ENCODE measurements at places on chromosomes 16 and 17.

GRCh38 chr17:43719578-43719977 is 39.0 kb downstream of the SOST start:
- no peak for DNase-seq

DNA sequence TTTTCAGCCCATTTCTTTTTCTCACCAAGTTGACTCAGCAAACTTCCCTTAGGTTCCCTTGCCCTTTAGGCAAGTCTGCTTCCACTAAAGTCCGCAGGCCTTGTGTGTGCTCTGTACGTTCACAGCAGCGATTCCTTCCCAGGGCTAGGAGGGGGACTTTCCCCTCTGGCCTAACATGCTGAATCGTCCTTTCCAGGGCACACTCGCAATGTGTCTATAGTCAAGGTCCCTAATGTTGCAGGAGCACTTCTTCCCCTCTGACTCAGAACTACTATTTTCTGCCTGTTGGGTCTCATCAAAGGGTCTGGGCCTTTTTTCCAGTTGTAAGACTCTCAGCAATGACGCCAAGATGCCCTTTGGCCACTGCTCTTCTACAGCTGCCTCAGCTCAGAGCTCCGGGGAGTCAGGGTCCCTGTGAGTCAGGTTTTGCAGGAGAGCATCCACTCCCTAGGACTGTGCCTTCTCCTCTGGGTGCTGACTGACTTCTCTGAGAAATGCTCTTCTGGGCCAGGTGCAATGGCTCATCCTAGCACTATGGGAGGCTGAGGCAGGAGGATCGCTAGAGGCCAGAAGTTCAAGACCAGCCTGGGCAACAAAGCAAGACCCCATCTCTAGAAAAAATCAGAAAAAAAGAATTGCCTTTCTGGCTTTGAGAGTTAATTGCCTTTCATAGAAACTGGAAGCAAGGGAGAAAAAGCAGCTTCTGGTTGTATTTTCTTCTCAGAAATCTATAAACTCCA is 64.4 kb upstream of the TBX2 start:
- DNase-seq, result no peak

DNA sequence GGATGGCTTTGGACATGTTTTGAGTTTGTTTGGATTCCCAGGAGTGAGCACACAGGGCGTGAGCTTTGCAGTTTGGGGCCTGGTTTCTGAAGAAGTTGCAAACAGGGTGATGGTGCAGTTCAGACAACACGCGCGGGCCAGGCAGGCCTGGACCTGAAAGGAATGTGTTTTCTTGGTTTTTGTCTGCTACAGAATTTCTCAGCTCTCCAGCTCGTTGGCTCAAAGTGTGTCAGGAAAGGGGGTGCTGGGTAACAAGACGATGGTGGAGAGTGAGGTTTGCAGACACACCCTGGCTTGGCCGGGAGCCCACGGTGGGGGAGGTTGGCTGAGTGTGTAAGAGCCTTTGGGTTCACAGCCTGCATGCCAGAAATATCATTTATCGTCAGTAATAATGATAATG is 82.3 kb downstream of the CMIP start:
- DNase-seq, result no peak

- peak; percentile 99 for DNase-seq
Measured at GRCh38 chr16:70694088-70694867, 8.4 kb upstream of the MTSS2 start.

DNA sequence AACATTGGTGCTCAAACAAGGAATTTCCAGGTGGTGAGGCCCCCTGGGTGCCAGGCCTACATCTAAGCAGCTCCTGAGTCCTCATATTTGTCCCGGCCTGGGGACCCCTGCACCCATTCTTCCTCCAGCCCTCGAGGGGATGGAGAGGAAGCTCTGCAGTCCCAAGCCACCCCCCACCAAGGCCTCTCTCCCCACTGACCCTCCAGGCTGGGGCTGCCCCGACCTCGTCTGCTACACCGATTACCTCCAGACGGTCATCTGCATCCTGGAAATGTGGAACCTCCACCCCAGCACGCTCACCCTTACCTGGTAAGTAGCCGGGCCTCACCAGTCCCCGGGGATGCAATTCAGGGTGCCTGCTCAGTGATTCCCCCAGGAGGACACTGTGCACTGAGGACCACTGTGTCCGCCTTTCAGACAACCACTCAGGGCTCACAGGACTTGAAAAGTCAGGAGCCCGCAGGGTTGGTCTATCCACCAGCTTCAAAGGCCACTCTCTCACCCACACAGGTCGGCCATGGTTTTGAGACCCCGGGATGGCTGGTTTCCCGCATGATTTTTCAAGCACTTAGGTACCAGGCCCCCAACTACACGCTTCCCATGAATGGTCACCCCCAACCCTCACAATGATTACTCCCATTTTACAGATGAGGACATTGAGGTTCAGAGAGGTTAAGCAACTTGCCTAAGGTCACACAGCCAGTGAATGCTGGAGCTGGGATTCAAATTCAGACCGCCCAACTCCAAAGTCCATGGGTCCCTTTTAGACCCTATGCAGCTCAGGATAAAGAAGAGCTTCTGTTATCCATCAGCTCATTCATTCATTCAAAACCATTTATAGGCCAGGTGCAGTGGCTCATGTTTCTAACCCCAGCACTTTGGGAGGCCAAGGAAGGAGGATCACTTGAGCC is 32.4 kb downstream of the IL21R start:
- DNase-seq, result no peak

GRCh38 chr17:2982854-2983253 is 80.6 kb downstream of the OR1D5 start:
- DNase-seq, result peak; percentile 74

GRCh38 chr17:2312736-2313135 is 9.0 kb downstream of the SRR start:
- DNase-seq, result no peak

- DNase-seq, result peak; percentile 79
Measured at GRCh38 chr17:75130632-75131277, 787 bp downstream of the NT5C start.

- DNase-seq, result no peak
Measured at GRCh38 chr17:82295472-82295814, 21.9 kb upstream of the CSNK1D start.

- DNase-seq, result no peak
Measured at GRCh38 chr16:69486724-69487123, 62.3 kb downstream of the CYB5B start.

DNA sequence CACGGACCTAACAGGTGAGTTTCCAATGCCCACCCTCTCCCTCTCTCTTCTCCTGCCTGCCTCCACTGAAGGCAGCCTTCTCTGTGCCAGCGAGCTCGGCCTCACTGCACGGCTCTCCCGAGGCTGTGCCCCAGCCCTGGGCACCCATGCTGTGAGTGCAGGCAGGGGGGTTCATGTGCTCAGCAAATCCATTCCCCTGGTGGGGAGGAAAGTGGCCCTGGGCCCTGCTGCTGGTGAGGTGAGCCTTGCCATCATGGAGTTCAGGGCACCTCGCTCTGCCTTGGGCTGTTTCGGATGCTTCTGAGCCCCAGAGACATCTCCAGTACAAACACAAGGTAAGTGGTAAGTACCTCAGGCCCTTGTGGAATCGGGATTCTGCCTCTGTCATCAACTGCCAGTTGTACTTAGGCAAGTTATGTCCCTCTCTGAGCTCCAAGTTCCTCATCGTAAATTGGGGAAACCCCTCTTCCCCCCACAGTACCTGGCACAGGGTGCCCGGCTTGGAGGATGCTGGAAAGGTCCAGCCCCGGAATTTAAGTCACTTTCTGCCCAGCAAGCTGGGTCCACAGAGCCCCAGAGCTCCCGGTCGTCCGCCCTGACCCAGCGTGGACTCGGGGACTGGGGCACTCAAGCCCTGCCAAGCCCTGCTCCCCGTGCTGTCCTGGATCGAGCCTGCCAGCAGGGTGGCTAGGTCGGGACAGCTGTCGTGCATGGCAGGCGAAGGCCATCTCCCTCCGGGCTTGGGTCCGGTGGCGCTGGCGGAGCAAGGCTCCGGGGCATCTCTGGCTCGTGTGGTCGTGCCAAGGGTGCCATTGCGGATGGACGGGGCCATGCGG is 684 bp upstream of the NUDT16L1 start:
- DNase-seq, result no peak

DNA sequence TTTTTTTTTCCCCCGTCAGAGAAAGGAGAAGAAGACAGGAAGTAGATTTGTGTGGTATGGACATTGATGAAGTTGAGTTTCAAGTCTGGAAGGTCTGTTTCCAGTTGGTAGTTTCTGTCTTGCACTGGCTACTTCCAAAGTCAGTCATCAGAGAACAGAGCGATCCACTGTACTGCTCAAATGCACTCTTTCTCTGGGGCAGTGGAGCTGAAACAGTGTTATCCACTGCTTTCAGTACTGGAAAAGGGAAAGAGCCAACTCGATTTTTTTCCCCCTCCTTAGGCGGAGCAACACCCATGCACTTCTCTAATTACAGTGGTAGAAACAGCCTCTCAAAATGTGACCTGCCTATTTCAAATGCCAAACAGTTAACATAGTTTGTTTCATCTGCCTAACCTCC is 7.4 kb downstream of the PRKCA start:
- no peak for DNase-seq

- no peak for DNase-seq
Measured at GRCh38 chr17:8740486-8740885, 4.2 kb downstream of the CCDC42 start.

DNA sequence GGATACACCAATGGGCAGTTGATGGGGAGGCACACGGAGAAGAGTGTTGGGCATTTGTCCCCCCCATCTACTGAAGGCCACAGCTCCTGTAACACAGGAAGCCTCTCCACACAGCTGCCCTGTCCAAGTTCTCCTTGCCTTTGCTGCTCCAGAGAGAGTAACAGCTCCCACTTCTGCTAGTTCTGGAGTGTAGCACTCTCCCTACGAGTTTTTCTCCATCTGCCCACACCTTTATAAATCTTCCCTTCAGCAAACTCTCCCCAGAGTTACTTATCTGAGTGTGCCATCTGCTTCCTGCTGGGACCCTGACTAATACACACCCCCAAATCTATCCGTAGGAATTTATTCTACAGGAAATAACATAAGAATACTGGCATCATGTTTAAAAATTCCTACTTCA is 42.6 kb upstream of the ERN1 start:
- DNase-seq, result no peak

DNA sequence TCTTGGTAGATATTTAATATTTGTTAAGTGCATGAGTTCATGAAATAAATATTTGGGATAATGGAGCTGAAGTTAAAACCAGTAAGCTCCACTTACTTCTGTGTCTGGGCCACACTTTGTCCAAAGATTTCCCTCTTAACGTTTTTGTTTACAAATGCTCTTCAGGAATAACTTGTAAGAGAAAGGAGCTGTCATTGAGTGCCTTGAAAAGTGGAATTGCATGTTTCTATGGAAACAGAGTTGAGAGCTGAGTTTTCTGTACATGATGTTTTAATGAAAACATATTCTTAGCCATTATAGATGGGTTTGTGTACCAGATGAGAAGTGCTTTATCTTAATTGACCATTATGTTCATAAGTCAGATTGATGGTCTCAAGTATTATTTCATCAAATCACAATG is 1045.4 kb upstream of the EEF2KMT start:
- DNase-seq, result no peak

GRCh38 chr16:53984936-53985335 is 281.0 kb downstream of the FTO start:
- DNase-seq, result no peak

DNA sequence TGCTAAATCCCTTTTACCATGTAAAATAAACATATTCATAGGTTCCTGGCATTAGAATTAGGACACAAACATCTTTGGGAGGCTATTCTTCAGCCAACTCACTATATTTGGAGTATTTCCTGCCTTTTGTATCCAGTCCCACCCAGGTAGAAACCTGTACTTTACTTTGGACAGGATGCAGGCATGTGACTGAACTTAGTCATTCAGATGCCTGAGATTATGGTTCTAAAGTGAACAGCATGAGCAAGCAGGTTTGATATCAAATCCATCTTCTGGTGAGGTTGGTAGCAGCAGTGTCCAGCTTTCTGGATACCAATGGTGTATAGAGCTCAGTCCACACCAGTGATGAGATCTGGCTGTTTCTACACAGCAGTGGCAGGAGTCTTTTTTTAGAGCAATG is 20.2 kb downstream of the CA10 start:
- DNase-seq, result no peak

GRCh38 chr17:73191443-73192205 is 1.2 kb upstream of the COG1 start:
- DNase-seq, result peak; percentile 80

DNA sequence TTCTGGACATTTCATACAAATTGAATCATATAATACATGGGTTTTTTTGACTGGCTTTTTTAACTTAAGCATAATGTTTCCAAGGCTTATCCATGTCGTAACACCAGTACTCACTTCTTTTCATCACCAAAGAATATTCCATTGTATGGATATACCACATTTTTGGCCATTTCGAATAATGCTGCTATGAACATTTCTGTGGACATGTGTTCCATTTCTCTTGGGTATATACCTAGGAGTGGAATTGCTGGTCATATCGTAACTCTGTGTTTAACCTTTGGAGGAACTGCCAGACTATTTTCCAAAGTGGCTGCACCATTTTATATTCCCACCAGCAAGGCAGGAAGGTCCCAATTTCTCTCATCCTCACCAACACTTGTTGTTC is 46.0 kb upstream of the WSB1 start:
- DNase-seq, result no peak

DNA sequence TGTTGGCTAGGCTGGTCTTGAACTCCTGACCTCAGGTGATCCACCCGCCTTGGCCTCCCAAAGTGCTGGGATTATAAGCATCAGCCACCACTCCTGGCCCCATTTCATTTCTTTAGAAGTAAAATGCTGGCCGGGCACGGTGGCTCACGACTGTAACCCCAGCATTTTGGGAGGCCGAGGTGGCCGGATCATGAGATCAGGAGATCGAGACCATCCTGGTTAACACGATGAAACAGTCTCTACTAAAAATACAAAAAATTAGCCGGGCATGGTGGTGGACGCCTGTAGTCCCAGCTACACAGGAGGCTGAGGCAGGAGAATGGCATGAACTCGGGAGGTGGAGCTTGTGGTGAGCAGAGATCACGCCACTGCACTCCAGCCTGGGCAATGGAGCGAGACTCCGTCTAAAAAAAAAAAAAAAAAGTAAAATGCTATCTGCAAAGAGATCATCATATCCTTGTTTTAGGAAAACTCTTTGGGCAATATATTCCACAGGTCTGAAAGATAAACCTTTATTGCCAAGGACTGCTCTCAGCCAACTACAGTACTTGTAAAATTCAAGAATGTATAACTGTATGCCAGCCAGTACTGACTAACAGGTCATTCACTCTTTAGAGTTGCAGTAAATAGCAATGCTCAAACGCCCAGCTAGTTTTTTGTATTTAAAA is 3.8 kb downstream of the GJC1 start:
- DNase-seq, result peak; percentile 76

GRCh38 chr16:76875898-76876297 is 315.1 kb upstream of the MON1B start:
- DNase-seq, result no peak

DNA sequence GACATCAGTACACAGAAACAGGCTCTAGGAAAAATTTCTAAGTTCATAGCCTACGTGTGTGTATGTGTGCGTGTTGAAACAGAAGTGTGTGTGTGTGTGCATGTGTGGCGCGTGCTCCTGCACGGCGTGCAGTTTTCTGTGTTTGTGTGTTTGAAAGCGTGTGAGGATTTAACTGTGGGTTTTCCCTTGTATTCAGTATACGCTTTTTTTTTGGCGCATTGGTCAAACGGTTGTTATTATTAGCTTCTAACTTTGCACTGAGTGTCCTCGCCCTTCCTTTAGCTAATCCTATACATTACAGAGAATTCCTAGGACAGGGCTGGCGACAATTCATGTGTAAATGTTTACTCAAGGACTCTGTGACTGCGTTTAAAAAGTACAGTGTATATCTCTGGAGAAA is 23.0 kb downstream of the TMC6 start:
- DNase-seq, result no peak

- no peak for DNase-seq
Measured at GRCh38 chr17:79690466-79690865, 40.3 kb upstream of the ENPP7 start.

GRCh38 chr16:4593086-4593485 is 21.6 kb downstream of the UBALD1 start:
- no peak for DNase-seq
